ENCODE measurements at places on chromosomes 1 and 21.

DNA sequence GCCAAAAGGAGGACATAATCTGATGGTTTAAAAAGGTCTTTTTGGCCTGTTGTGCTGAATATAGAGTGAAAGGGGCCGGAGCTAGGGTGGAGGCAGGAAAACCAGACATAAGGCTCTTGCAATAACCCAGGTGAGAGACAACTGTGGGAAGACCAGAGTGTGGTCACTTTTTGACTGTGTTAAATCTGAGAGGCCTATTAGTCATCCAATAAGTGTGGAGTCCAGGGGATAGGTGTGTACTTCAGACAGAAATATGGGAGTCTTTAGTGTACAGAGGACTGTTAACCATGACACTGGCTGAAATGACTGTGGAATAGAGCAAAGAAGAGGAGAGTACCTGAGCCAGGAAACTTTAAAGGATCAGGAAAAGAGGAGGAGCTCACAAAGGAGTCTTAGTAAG is 89.3 kb downstream of the VAV3 start:
- no peak for DNase-seq

DNA sequence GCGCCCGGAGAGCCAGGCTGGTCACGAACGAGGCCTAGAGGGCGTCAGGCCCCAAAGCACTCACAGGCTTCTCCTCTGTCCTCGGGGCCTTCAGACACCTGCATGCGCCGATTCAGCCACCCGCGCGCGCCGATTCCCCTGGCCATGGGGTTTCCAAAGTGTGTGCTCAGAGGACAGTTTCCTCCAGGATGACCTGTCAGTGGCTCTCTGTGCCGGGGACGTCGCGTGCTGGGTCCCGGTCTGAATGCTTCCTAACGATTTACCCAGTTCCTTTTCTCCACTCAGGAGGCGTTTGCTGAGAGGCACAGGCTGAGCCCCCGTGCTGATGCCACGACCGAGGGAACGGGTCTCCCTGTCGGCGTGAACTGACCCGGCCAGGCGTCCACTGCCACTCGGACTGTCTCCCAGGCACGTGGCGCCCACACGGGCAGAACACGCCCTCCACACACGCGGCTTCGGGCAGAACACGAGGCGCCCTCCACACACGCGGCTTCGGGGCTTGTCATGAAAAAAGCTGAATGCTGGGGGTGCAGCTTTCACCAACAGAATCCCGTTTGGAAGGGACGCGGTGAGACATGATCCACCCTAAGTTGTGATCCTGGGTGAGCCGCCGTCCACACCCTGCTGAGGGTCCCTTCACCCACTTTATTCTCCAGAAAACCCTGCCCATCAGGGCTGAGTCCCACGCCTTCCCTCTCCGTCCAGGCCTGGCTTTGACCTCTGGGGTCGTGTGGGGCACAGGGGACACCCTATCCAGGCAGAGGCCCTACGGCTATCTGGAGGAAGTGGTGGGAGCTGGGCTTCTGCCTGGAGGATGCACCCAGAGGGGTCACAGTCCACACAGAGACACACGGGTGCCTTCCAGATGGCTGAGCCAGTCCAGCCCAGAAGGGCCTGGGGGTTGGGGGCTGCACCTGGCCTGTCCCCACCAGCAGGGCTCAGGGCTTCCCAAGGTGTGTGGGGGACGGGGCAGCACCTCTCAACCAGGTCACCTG is 56.1 kb downstream of the COL6A1 start:
- DNase-seq: no peak

DNA sequence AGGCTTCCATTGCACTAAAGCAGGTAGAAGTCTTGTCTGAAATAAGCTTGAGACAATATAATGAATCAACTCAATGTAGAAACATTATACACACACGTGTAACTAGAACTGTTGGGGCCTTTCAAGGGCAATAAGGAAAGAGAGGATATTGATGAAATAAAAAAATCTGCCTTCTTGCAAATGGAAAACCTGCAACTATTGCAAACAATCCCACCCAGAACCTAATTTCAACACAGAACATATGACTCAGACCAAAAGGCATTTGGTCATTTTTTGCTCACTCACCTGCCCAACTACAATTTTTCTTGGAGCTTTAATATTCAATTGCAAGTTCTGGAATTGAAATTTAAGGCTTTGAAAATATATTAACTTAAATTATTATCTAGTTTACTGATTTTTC is 900.1 kb downstream of the TTLL7 start:
- no peak for DNase-seq

DNA sequence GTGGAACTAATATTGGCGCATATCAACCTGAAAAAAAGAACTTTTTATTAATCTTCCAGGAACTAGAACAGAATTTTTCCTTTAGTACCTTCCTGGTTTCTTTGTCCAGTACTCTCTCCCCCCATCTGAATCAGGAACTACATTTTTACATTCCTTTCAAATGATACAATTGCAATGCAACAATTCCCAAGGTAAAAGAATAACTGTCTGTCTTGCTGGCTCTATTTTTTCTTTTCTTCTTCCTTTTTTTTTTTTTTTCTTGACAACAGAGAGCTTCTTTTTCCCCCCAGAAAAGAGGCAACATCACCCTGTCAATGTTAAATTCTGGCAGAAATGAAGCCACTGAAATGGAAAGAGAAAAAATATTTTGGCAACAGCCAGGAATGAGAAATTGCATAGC is 4.5 kb upstream of the CD101 start:
- DNase-seq: no peak

GRCh38 chr1:53763911-53764310 is 24.9 kb upstream of the GLIS1 start:
- no peak for DNase-seq

DNA sequence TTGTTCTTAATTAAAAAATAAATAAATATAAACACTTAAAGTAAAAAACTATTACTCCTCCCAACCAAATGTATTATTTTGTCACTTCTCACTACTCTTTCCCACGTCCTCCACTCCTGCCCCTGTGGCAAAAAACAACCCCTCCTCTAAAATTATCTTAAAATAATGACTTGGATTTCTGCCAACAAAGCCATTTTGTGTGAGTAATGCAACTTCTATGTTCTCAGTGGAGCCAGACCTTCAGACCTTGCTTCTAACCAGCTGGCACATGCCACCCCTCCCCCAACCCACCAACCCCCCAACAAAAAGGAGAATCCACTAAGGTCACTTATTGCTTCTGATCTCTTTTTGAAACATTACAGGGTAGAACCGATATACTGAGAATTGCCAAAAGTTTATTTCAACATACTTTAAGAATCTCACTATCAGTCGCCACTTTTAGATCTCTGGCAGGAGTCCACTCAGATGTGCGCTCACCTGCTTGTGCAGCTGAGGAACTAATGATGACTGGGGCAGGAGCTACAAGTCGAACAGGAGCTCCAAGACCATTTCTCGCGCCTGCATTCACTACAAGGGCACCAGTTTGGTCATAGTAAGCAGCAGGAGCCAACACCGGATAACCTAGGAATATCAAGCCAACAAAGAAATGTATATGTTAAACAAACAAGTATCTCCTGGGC is 58.3 kb upstream of the SDC3 start:
- no peak for DNase-seq

- DNase-seq: no peak
These were observed 2.7 kb downstream of the IFFO2 start for GRCh38 chr1:18953731-18954231.

- no peak for DNase-seq
These were observed 10.3 kb downstream of the LIX1L start for GRCh38 chr1:145947551-145947950.

- DNase-seq: no peak
These were observed 647.2 kb upstream of the CXADR start for GRCh38 chr21:16865632-16866031.

DNA sequence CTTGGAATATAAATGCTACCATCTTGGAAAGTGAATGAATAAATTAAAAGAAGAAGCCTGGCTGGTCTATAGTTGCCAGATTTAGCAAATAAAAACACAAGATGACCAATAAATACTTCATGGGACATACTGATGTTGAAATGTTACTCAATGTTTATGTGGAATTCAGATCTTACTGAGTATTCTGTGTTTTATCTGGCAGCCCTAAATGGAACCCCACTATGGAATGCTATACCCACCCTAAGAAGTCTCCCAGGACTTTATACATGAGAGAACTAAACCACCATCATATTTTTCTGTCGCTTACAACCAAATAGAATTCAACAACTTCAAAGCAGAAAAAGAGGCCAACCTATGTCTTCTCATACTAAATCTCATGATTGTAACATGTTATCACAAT is 177.6 kb upstream of the HMCN1 start:
- DNase-seq: no peak

GRCh38 chr1:200708769-200709168 is 29.9 kb upstream of the CAMSAP2 start:
- DNase-seq: no peak

DNA sequence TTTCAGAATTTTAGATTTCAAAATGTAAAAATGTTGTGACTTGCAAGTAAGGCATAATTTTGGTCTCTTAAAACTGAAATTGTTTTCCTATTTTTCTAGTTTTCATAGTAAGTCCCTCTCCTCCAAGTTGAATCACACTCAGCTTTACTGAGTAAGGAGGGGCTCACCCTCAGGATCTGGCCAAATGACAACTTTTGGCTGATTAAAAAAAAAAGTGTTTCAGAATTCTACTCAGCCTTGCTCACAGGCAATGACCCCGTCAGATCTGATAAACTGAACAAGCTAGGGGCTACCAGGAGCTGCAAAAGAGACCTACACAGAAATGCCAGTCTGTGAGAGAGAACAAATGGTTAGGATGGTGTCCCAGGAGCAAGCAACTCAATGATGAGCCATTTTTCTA is 159.8 kb downstream of the PBX1 start:
- DNase-seq: no peak

- DNase-seq: no peak
These were observed 864.0 kb downstream of the KCNT2 start for GRCh38 chr1:195744256-195744655.

DNA sequence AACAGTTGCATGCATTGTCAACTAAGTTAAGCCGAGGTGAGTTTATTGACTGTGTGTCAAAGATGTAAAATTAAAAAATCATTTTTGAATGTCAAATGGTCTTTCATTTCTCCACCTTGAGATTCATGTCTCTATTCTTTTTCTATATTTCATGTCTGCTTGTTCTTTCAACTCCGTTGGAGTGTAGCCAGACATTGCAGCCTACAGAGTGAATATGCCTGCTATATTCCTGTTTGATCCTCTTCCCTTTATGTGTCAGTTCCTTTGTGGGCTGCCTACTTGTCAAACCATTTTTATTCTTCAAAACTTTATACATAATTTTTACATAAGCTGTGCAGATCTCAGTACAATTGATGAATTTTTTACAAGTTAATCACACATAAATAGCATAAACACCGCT is 1325.8 kb upstream of the PRMT6 start:
- DNase-seq: no peak

GRCh38 chr1:18642278-18643095 is 11.8 kb downstream of the PAX7 start:
- DNase-seq: no peak

DNA sequence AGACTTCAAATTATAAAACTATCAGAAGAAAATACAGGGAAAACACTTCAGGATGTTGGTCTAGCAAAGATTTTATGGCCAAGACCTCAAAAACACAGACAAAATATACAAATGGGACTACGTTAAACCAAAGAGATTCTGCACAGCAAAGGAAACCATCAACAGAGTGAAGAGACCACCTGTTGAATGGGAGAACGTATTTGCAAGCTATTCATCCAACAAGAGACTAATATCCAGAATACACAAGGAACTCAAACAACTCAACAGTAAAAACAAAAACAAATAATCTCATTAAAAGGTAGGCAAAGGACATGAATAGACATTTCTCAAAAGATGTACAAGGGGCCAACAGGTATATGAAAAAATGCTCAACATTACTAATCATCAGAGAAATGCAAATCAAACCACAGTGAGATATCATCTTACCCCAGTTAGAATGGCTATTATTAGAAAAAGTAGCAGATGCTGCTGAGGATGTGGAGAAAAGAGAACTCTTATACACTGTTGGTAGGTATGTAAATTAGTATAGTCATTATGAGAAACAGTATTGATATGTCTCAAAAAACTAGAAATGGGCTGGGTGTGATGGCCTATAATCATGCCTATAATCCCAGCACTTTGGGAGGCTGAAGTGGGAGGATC is 112.6 kb downstream of the LRIG2 start:
- DNase-seq: no peak

GRCh38 chr21:36021251-36021837 is 39.0 kb downstream of the SETD4 start:
- DNase-seq: no peak

GRCh38 chr1:207032528-207033017 is at the start of gene C1orf116:
Gene C1orf116 (minus strand): TSS chr1:207032756. CDS start chr1:207027598, 5,158 bp downstream.
- DNase-seq: no peak

- no peak for DNase-seq
These were observed 84.6 kb upstream of the NEK7 start for GRCh38 chr1:198072177-198072576.

- DNase-seq: no peak
These were observed 79.7 kb downstream of the SYT2 start for GRCh38 chr1:202630541-202630940.

GRCh38 chr1:181062836-181063428 is 25.6 kb upstream of the IER5 start:
- DNase-seq: no peak

DNA sequence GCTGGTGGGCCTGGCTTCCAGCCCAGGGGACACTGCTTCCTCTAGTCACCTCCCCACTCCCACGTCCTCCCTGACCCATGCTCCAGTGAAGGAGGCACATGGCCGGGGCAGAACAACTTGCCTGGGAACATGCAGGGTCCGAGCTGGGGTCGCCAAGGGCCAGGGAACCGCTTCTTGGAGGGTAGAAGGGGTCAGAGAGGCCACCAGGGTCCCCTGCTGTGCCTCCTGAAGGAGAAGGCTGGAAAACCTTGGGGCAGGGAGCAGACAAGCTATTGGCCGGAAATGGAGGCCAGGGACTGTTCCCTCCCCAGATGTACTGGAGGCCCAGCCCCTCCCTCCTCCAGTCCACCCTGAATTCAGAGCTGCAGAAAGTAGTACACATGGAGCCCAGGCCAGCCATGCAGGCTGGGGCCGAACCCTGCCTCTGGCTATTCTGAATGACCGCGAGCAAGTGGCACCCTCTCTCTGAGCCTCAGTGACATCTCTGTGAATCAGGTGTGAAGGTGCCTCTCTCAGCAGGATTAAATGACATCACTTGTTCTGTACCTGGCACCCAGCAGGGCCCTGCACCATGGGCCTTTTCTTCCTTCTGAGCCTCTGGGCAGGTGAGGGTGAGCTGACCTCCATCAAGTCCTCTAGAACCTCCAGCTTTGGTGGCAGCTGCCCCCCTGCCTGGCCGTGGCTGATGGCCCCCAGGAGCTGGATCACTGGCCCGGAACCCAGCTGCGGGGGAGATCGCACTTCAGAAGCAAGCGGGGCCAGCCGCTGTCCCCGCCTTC is 15.7 kb downstream of the SPOCD1 start:
- no peak for DNase-seq

GRCh38 chr1:117591252-117591651 is 14.6 kb upstream of the TENT5C start:
- no peak for DNase-seq

Measured in smooth muscle cell of the brain vasculature (primary cell).